ENCODE measurements at places on chromosomes 13 and 19.
A peak's percentile ranks its signal among the peaks of the same experiment; 100 is the strongest.

DNA sequence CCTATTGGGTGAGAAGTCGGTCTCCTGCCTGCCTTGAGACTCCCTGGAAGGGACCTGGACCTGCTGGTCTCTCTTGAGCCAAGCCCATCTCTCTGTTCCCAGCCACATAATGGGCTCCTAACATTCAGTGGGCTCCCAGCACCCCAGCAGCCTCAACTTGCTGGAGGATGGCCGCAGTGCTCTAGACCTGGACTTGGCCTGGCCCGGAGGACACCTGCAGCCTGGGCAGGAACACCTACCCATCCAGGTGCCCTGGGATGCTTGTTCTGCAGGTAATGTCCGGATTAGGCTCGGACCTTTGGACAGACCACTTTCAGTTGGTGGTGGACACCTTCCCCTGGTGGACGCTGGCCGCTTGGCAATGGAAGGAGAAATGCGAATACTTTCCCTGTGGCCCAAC is 214.6 kb downstream of the URI1 start:
- no peak for DNase-seq

DNA sequence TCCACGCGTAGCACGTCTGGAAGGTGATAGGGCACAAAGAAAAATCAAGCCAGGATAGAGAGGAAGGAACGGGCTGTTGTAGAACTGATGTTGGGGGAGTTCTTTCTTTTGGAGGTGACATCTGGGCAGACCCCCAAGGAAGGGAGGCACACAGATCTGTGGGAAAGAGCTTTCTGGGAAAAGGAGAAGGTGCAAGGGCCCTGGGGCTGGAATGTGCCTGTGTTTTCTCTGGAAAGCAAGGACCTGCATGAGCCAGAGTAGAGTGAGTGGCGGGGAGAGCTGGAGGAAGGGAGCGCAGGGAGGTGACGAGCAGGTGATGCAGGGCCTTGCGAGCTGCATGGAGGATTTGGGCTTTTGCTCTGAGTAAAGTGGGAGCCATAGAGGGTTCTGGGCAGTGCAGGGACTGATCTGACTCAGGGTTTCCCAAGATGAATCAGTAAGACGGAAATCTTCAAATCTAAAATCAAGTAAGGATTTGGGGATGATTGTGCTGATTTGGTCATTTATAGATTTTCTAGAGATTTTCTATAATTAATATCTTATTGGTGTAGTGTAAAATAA is 30.8 kb downstream of the SMARCA4 start:
- DNase-seq, result no peak

- DNase-seq, result no peak
These were observed 153.1 kb downstream of the PCDH17 start for GRCh38 chr13:57784633-57785032.

DNA sequence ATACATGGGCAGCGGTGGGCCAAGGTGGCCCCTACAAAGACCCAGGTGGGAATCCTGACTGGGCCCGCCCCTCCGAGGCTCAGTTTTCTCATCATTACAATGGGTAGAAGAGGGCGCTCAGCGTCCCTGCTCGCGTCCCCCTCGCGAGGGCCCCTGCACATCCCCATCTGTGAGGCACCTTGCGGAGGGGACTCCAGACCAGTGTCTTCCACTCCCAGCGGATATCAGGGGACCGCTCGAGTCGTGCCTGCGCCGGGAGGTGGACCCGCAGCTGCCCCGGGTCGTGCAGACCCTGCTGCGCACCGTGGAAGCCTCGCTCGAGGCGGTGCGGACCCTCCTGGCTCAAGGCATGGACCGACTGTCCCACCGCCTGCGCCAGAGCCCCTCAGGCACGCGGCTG is 15.3 kb upstream of the COLGALT1 start:
- DNase-seq, result no peak

DNA sequence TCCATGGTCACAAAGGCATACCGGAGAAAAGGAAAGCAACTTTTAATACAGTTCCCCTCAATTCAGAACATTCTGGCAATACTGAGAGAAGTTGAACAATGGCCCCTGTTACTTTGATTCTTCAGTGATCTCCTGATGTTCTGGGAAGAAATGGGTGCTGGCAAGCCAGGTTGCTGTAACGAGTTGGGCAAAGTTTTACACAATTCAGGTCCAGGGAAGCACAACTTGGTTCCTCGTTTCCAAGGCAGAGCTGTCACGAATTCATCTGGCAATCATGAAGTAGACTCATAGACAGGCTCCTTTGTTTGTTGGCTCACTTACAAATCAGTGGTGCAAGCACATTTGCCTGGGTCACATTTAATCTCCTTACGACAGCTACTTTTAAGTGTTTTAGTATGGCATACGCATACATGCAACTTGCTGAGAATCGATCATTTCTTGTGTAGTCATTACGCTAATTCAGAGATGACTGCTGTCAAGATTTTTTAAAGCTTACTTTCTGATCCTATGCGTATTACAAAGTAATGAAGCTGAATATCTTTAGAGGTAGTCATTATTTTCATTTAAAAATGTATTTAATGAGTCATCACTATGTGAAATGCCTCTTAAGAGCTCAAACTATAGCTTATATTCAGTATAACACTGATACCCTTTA is 174.7 kb downstream of the GPC5 start:
- no peak for DNase-seq

GRCh38 chr13:50587115-50587514 is 256.4 kb downstream of the DLEU7 start:
- no peak for DNase-seq

GRCh38 chr19:51417107-51417809 is at the start of gene SIGLEC10:
TSS of gene SIGLEC10 (minus strand) at chr19:51417642. CDS start at chr19:51417581, 61 bp downstream.
- no peak for DNase-seq

- no peak for DNase-seq
These were observed 80.0 kb downstream of the WDFY2 start for GRCh38 chr13:51663973-51664957.

DNA sequence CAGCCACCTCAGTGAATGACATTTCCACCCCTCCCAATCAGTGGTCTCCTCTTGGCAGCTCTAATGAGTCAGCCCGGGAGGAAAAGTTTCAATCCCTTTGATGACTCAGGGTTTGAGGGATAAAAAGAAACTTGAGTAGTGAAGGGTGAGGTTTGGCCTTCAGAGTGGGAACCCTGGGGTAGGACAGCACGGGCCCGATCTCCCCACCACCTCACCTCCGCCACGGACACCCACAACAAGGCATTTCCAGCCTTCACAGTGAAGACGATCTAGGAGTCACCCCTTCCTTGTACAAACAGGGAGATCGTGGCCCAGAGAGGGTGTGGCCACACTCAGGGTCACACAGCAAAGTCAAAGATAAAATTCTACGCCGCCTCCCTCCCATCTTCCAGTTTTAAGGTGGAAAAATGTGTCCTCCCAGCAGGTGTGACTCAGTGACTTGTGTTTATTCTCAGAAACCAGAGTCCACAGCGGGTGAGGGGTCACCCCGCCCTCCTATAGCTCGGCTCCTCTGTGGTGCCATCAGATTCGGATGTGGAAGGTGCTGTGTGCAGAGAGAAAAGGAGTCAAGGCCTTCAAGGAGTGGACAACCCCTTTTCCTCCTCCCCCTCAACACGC is 12.3 kb downstream of the CIB3 start:
- peak; percentile 9 for DNase-seq

- peak; percentile 31 for DNase-seq
These were observed 163.4 kb downstream of the FOXO1 start for GRCh38 chr13:40503011-40503410.

- no peak for DNase-seq
These were observed 161.4 kb downstream of the EFNB2 start for GRCh38 chr13:106373989-106374572.
